ENCODE measurements at places on chromosomes 7 and 10.

GRCh38 chr7:124191713-124192112 is 158.8 kb upstream of the TMEM229A start:
- DNase-seq: no peak

DNA sequence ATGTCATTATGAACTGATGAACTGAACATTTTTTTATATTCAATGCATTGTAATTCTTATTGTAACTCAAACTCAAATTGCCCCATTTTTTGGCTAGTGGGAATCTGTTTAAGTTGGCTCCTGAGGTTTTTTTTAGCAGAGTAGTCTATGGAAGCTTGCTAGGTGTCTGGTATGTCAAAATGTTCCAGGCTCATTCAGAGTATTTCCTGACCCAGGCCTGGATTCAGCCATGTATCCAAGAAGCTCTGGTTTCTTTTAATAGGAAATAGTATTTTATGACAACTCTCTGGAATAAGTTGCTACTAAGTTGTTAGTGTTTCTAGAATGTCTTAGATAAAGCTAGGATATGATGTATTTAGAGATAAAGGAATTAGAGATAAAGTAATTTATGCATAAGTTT is 288.0 kb downstream of the ARL4A start:
- no peak for DNase-seq

GRCh38 chr10:33950206-33950605 is 615.7 kb upstream of the NRP1 start:
- DNase-seq: no peak

DNA sequence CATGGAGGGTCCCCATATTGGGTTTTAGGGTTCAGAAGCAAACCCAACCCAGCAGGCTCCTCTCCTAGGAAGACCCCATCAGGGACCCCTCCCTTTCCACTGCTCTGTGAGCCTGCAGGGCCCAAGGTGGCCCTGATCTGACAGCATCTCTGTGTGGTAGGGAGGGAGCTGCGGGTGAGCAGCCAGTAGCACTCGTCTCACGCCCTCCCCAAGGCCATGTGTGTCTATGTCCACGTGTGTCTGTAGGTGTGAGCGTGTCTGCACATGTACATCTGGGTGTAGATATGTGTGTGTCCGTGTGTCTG is 103.5 kb upstream of the FAM20C start:
- no peak for DNase-seq

- DNase-seq: no peak
Measured at GRCh38 chr7:105635197-105635596, 53.9 kb upstream of the EFCAB10 start.

DNA sequence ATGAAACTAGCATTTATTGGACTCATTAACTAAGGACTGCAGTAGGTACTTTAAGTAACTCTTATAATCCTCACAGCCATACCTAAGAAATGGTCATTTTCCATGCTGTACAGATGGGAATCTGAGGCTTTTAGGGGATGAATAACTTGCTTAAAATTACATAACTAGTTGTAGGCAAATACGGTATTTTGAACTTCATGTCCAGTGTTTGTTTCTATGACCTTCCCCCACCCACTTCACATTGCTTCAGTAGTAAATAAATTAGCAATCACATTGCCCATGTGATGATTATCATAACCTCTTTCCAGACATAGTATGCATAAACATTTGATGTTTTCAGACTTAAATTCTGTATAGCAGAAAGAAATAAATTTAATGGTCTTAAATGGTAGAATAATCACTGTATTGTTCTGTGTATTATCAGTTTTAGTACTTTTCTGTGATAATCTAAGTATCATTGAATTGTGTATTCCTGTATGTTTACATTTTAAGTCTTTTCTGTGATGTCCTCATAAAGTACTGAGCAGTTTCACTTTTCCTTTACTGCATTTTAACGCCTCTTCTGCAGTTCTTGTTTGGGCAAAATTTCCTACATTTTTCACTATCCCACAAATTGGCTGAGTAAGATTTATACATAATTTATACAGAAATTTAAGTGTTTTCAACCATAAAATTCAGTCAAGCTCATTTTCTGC is 48.3 kb downstream of the ANKIB1 start:
- DNase-seq: no peak

- no peak for DNase-seq
Measured at GRCh38 chr7:9100289-9100688, 666.9 kb downstream of the NXPH1 start.

DNA sequence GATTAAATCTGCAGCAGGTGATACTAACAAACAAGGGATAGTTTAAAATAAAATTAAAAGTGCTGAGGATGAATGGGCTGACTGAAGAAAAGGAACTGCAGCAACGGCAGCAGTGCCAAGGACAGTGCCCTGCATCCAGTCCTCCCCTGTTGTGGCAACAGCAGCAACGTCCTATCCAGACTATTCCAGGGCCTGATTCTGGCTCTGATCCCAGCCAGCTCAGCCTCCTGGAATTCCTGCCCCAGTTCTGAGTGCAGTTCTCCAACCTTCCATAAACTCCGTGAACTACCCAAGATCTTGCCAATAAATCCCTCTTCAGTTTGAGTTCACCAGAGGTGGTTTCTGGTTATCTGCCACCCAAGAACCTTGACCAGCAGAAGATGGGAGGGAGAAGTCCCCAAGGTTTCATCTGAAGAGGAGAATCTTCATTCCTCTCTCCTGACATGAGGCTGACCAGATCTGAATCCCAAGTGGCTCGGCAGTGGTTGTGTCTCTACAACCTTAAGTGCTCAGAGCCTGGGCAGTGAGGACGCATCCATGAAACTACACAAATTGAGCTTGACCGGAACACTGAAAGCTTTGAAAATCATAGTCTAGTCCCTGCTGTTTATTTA is 115.8 kb downstream of the SORBS1 start:
- no peak for DNase-seq

GRCh38 chr7:136133551-136133950 is 156.4 kb upstream of the MTPN start:
- DNase-seq: no peak

GRCh38 chr7:27943241-27943640 is 203.3 kb downstream of the TAX1BP1 start:
- DNase-seq: no peak

DNA sequence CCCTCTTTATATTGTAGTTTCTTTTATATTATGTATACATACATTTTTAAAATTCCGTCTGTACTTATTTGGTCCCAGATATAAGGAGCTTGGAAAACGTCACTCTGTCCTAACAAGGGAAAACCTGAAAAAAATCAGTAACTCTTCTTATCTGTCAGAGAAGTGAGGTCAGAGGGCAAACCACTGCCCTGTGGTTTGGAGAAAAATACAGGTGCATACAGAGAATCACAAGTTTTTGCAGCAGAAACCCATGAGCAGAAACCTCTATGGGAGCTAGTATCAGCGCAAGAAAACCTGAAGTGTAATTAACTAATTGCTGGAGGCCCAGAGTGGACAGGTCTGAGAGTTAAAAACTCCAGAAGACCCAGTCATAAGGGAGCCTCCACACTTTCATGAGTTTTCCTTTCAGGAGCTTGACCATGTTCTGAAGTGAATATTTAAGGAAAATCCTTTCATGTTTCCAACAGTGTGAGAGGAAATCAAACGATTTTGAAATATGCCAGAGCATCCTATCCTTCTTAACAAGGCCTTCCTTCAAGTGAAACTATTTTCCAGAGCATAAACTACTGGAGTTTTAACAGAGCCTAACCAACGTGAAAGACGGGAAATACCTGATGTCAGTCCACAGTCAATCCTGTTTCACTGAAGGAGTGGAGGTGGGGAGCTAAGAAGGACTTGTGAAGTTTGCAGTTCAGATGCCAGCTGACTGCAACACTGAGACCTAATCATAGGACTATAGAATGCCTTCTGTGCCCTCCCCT is 290.8 kb upstream of the BMPER start:
- DNase-seq: no peak

DNA sequence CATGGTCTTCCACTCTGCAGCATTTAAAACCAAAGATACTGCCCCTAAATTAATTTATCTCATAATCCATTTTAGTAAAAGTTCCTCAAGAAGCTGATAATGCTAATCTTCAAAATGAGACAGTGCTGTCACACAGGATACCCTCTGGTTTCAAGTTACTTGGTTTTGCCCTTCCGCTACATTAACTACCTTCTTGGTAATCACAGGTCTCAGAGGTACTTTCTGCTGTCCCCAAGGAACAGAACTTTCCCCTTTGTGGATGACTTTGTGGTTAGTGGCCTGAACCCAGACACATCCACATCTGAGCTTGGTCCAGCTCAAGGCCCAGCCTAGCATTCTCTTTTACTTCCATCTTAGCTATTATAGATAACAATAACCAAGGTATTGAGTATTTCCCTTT is 88.8 kb upstream of the TMEM26 start:
- no peak for DNase-seq

GRCh38 chr7:50367100-50367499 is 62.6 kb downstream of the IKZF1 start:
- no peak for DNase-seq

DNA sequence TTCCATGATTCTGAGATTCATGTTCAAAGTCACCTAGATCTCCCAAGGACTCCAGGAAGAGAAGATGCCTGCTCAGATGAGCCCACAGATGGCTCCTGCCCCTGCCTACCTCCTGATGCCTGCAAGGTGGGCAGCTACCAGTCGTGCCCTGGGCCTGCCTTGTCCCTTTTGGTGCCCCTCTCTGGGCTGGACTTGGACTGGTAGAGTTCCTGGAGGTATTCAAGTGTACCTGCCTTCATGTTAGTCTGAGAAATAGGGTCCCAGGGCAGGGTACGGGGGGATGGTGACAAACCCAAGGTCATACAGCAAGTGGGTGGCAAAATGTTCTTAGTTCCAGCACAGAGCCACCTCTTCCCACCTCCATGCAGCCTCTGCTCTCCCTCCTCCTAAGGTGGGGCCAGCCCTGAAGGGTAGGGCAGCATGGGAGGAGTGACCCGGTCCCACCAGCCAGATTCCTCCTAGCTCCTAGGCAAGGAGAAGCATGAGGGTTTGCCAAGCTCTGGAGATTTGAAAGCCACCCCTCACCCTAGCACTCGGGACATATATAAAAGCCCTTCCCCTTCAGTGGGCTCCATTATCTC is 80.8 kb upstream of the UNC5B start:
- DNase-seq: no peak

DNA sequence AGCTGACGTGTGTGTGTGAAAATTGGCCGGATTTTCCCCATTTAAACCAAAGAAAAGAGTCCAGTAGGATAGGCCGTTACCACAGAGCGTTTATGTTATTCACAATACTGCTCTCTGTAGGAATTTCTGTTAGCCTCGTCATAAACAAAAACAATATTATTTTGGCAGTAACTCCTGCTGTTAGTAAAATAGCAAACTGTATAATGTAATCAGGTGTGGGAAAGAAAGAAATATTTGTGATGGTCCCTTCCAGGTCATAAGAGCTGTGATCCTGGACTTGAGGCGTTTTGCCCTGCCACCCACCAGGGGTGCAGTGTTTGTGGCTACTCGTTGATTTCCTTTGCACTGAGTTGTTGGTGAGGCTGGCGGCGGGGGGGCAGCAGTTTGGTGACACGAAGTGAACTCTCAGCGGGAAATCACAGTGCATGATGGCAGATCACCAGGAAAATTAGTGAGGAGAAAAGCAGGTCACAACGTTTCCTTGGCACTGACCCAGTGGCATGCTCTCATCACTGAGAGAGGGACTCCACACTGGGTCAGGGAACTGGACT is 2.8 kb downstream of the EEPD1 start:
- no peak for DNase-seq

- DNase-seq: no peak
Measured at GRCh38 chr7:52061666-52062065, 745.1 kb upstream of the COBL start.

DNA sequence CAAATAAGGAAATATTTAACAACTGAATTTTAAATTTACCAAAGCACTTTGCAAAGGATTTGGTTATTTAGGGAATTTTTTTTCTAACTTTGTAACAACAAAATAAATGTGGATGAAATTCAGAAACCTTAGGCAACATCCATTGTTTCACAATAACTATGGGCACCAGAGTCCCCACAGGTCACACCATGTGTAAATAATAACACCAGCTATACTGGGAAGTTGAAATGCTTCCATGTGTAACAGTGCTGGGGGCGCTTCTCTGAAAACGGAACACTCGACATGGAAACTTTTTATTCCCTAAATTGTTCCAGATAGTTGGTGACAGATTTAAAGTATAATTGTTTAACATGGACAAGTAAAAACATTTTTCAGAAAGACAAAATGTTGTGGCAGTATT is 818.6 kb downstream of the TNS3 start:
- DNase-seq: no peak

GRCh38 chr7:155660059-155660757 is 15.7 kb downstream of the RBM33 start:
- DNase-seq: no peak

DNA sequence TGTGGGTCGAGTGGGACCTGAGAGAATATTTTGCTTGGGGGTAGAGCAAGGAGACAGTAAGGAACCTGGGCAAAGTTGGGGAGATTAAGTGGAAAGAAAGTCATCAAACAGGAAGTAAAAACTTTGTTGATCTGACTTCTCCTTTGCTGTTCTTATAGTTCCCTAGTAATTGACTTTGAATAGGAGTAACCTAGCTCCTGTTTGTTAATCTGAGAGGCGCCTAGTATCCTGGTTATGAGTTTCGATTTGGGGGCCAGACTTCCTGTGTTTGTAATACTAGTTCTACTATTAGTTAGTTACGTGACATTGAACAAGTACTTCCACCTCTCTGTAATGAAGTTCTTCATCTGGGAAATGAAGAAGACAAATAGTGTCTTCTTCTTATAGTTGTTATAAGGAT is 99.1 kb downstream of the ZNF365 start:
- DNase-seq: no peak

GRCh38 chr10:52106011-52106410 is 208.1 kb upstream of the DKK1 start:
- no peak for DNase-seq

DNA sequence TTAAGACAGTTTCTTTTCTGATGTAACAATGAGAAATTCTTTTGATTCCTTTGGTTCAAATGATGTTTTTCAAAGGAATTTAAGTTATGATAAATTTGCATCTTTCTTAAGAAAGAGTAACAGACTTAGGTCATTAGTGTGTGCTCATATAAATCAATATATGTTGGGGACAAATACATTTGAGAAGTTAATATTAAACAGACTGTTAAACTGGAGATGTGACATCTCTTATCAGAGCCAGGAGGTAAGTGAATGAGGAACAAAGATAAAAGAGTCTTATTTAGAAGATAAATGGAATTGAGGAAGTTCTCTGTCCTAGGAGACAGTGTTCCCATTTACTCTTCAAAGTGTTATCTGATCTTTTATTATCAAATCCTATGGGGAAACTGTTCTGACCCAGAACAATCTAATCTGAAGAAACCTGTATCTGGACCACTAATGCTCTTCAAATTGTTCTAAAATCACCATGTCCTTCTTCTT is 104.8 kb upstream of the LAMB4 start:
- no peak for DNase-seq

DNA sequence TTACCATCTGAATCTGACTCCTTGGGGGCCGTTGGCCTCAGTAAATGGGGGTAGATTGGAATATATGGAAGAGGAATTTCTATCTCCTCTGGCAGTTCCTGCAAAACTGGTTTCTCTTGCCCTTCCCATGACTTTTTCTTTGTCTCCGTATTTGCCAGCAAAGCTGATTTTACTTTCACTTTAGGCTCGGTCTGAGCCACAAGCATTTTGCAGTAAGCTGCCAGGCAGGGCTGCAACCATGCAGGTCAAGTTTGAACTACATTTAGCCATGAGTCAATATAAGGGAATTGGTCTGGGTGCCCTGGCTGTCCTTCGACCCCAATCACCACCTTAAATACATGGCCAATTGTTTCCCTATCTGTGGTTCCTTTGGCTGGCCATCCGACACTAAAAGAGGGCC is 104.3 kb downstream of the TRIM24 start:
- DNase-seq: no peak

Data from stimulated activated CD8-positive, alpha-beta memory T cell treated with anti-CD3 and anti-CD28 coated beads, Interleukin-15, amount 100 ng/mL, for 48 hours (primary cell).